T-cell (primary cell): ENCODE measurements at places on chromosomes 2 and 18.
A peak's percentile ranks its signal among the peaks of the same experiment; 100 is the strongest.

DNA sequence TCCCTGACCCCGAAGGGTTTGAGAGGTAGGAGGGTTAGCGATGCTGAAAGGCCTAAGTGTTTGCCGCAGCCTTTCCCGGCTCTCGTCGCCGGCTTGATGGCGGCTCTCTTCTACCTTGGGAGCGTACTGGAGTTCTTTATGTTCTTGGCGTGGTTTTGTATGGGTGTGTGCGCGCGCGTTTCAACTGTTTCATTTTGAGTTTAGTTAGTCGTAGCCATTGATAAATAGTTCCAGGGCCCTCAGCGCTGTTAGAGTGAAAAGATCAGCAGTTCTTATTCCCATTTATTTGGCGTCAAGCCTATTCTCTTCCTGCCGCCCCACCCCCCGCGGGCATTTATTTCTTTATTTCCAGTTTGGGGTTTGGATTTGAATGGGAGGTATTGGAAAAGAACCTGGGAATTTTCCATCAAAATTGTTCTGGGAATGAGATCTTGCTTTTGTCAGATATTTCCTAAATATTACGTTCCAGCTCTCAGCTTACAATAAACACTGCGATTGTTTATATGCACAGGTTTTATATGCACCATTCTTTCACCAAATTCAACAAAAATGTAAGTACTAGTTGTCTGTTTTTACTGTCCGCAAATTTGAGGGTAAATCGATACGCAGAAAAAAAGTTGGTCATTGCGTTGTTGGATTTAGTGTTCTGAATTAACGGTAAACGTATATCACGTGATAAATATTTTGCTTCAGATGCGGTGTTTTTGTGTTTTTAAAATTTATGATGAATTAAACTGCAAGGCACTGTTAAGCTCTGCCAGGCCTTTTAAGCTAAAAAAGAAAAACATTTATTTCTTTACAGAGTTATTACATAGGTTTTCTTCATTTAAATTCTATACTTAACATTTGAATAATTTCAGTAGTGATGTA is 954 bp downstream of the CCNT2 start:
- DNase-seq, result peak; percentile 20

GRCh38 chr2:100627330-100628300 is 64.8 kb downstream of the PDCL3 start:
- no peak for DNase-seq

- no peak for DNase-seq
These were observed 117.1 kb downstream of the RNF144A start for GRCh38 chr2:7034303-7034702.

GRCh38 chr2:60100034-60100433 is 453.4 kb downstream of the BCL11A start:
- no peak for DNase-seq

- no peak for DNase-seq
These were observed 273.6 kb upstream of the NCKAP5 start for GRCh38 chr2:133841900-133842299.

DNA sequence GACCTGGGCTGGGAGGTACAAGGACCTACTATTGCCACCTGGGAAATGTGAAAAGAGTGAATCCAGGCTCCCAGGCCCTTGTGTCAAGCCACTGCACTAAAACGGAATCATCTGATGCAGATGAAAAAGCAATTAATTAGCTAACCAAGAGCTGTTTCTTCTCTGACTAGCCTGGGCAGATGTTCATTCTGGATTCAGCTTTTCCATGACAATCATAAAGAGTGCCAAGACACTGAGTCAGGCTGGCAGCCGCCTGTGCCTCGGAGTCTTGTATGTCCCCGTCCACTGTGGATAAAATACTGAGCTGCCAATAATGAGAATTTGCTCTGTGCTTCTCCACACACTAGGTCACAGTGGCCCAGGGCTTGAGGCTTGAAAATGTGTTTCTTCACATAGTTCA is 21.7 kb upstream of the LCLAT1 start:
- DNase-seq, result no peak

DNA sequence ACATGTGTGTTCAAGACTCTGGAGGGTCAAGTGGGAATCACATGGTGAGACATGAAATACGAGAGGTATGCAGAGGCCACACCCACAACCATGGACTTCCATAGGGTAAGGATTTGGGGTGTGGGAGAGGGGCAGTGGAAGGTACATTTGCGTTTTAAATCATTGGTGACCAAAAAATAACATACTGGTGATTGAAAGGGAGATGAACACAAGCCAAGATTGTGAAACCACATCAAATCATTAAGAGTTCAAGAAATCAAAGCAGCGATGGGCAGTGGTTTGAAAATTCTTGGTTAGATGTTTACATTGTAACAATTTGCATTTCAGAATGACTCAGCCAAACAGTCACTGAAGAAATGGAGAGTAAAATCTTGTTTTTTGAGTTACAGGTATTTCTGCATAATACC is 1.9 kb upstream of the CABYR start:
- DNase-seq, result no peak

DNA sequence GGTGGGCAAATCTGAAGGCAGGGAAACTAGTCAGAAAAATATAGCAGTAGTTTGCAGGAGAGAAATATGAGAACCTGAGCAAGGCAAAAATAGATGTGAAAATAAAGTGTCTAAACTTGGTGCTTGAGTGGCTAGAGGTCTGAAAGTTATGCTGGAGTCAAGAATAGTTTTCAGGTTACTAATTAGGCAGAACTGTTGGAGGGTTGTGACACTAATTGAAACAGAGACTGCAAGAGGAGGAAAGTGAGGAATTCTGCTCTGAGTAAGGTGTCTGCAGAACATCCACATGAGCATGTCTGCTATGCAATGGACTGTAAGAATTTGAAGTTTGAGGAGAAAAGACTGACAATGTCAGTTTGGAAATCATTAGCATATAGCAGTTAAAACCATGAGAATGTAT is 444.0 kb upstream of the LRRTM1 start:
- no peak for DNase-seq

DNA sequence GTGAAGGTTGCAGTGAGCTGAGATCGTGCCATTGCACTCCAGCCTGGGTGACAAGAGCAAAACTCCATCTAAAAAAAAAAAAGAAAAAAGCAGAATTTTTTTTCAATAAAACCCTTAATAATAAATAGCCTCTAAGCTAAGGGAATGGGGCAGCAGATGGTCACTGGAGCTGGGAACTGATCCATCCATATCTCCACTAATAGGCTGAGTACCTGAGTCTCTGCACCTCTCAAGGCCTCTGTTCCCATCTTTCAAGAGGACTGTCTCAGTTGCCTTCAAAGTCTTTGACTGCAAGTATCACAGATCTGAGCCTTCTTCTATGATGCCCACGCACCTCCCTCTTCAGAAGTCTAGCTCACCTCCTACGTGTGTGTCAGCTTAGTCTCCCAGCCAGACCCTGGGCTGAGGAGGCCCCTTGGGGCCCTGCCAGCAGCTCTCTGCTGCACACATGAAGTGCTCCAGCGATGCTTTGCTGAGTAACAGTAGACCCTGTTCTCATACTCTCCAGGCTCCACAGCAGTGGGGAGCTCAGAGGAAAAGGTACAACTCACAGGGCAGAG is 32.9 kb downstream of the ST8SIA5 start:
- no peak for DNase-seq

DNA sequence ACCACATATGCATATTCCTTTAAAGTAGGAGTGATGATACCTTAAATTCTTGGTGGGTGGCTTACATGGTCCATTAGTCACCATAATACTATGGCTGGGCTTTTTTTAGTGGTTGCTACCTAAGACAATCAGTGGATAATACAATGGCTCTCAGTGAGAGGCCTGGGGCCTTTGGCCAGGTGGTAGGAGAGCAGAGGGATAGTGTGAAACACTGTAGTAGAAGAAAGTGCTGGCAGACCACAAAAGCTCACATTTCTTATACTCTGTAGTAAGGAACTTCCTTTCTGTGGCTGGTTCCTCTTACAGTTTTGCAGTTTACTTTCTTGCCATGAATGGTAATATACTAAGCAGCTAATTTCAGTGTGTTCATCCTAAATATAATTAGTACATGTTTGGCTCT is 583.5 kb downstream of the XIRP2 start:
- DNase-seq, result no peak

DNA sequence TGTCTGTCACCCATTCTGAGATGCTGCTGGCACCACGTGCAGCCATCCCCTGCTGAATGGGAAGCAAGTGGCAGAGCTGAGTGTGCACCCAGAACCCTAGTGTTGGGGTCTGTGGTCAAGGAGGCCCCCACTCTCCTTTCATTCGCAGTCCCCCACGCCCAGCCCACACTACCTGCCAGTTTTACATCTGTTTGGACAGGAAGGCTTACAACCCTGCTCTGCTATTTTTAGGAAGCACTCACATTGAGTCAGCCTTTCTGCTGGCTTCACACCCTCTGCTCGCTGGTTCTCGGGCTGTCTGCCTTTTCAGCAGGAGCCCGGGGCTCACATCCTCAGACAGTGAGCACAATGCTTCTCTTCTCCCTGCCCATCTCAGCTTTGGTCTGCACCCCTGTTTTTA is 10.7 kb upstream of the ADCY3 start:
- DNase-seq, result no peak

DNA sequence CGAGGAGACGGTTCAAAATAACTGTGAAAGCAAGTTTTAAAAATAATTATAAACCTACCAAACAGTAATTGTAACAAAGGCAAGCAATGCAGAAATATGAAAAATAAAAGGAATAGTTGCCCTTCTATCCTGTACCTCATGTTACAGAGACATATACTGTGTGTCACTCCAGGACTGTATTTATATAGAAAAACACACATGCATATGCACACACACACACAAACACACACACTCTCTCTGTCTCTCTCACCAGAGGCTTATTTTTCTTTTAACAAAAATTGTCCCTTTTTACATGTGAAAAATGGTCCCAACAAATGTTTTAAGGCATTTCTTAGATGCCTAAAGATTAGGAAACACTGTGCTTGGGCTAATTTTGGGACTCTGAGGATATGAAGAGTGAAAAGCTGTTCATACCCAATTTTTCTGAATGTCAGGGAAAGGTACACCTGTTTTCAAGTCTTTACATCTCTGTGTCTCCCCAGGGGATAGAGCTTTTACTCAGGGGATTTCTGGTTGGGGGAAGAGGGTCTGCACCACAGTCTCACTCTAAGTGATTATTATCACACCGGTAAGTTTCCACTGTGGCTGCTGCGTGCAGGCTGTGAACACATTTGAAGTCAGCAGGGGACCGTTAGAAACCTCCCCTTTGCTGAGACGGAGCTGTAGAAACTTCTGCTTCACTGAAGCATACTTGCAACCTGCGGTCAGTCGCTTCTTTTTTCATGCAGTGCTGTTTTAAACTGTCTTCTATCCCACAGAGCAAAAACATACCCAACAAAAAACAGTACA is 51.4 kb upstream of the SPAG16 start:
- peak; percentile 14 for DNase-seq

DNA sequence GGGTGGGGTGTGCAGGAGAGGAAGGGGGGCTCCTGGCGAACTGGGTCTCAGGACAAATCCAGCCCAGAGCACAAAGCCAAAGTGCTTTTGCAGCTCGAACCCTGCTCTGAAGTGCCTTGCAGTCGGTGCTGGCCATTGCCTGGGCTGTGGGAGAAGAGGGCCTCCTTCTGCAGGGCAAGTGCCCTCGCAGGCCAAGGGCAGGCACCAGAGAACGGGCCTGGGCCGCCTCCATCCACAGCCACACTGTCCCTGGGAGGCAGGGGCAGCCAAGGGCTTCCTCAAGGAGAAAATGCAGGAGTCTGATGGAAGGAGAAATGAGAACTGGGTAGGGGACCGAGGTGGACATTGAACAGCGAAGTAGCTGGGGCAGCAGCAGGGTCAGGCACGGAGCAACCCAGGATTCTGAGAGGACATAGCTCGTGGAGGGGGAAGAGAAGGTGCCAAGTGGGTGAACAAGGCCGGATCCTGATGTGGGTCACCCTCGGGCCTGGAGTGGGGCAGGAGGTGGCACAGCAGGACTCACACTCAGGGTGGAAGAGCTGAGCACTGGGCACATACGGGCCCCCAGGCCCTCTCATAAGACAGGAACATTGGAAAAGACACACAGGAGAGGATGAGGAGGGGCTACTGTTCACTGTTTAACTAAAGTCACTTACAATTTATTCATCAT is 312.8 kb upstream of the SALL3 start:
- DNase-seq, result no peak

- DNase-seq, result no peak
These were observed 195.6 kb downstream of the CLIP4 start for GRCh38 chr2:29310650-29311348.

DNA sequence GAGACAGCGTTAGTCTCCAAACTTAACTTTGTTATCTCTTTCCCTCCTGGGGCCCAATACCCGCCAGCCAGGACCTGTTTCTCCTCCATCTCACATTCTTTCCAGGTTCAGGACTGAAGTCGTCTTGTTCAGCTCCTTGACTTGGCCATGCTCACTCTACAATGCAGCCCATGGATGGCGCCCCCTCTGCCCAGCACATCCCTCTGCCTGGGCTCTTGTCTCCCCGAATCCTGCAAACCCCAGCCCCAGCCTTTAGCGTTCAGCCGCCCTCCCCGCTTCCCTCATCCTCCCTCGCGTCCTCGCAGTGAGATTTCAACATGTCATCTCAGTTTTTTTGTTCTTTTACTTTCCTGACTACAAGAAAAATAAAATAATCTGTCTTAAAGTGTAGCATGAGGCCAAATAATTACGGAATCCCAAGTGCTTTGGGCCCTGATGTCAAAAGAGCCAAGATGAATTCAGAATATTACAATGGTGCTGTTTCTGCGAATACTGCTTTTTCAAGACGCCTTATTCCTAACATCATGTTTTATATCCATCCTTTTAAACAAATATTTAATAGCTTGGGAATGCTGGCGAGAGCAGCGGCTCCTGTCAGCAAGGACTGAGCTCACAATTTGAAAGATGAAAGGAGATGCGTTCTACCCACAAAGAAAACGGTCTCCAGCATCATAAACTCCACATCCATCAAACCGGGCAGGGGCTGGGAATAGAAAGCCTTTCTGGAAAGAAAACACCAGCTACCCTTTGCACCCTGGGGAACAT is 1.0 kb downstream of the FAM178B start:
- no peak for DNase-seq

DNA sequence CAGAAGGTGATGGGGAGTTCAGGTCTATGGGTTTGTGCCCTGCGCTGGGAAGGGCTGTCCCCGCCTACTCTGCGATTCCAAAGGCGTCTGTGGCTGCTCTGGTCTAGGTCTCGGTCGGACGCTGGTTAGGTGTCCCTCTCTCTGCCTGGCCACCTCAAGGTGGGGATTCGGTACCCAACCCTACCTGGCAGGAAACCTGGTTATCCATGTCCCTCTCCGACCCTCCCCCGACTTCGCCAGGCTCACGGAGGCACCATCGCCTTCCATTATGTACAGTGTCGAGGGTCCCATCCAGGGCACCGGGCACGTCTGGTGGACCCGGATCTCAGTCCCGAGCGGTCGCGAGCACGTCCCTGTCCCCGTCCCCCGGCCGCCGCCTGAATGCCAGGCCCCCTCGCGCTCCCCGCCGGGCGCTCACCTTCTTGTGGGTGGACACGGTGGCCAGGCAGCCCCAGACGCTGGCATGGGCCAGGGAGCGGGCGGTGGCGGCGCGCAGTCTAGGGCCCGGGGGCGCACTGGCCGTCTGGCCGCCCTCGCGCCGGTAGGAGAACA is 628 bp downstream of the CREG2 start:
- no peak for DNase-seq

DNA sequence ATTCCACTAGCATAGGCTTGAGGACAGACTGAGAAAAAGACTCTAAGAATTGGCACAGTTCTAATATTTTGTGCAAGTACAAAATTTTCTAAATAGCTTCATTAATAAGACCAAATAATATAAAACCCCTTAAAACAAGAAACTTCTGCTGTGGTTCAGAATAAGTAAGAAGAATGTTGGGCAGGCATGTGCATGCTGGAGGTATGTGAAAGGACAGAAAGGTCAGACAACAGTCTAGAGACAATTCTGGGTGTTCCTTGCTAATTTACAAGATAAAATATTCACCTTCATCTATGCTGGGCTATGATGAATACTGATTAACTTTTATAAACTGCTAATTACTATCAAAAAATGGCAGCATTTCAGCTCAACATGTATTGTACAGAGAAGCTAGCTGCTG is 14.9 kb downstream of the CEBPZOS start:
- DNase-seq, result no peak
